ENCODE measurements at places on chromosomes 4 and X.

- no peak for DNase-seq
These were observed 6.7 kb upstream of the WFS1 start for GRCh38 chr4:6262847-6263487.

DNA sequence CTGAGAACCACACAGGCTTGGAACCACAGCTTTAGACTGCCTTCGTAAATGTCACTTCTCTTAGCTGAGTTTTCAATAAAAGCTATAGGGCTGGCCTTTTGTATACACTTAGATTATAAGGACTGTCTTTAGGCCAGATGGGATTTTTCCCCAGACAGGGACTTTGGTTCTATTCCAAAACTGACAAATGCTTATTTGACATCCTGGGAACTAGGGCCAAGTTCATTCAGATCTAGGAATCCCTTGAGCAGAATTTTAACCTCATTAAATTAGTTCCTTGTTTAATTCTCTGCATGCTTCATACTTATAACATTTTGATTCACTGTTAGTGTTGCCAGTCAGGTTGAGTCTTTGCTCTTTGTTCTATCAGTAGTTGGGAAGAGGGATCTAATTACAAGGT is 23.1 kb downstream of the ZRSR2 start:
- no peak for DNase-seq

DNA sequence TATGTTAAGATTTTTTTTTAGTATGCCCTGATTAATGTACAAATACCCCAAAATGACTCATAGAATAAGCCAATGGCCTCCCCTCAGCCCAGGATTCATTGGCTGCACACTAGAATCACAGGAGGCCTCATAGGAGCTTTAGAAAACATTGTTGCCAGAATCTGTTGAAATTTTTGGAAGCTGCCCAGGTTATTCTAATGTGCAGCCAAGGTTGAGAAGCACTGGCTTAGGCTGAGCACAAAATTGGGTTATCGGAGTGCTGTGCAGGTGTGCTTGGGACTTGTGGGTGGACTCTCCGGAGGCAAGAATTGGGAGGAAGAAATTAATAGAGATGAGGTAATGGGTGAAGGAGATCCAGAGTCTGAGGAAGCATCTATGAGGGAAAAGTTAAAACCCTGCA is 41.3 kb upstream of the VCX start:
- no peak for DNase-seq

DNA sequence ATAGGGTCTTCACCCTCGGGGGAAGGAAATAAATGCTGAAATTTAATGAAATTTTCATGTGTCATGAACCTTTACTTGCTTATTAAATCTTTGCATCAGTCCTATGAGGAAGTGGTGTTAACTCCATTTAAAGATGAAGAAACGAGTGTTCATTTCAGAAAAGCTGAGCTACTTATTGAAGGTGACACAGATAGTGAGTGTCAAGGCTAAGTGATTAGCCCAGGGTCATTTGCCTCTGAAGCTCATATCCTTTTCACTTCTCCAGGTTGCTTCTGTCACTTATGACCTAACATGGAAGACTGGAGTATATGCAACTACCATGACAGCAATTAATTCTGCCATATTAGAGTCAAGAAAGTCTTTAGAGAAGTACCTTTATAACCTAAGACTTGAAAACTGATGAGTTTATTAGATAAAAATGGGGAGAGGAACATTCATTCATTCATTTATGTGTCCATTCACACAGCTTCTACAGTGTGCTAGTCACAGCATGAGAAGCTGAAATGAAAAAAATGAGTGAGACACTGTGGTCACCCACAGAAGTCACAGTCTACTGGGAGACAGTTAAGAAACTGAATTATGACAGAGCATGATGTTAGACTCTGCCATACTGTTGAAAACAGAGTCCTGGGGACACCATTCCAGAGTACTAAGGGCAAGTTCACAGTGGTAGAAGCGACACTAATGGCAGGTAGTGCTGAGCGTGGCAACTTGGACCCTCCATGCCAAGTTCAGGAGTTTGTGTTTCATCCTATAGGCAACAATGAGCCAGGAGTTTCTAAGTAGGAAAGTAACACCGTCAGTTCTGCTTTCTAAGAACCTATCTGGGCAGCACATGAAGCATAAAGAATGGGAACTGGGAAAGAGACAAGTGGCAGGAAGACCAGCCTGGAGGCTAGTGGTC is 21.3 kb downstream of the ALPK1 start:
- DNase-seq, result no peak

All from T-helper 1 cell (primary cell).